ENCODE measurements at places on chromosomes 13 and 19.

GRCh38 chr13:107364658-107365057 is 796.7 kb upstream of the ARGLU1 start:
- DNase-seq = no peak

DNA sequence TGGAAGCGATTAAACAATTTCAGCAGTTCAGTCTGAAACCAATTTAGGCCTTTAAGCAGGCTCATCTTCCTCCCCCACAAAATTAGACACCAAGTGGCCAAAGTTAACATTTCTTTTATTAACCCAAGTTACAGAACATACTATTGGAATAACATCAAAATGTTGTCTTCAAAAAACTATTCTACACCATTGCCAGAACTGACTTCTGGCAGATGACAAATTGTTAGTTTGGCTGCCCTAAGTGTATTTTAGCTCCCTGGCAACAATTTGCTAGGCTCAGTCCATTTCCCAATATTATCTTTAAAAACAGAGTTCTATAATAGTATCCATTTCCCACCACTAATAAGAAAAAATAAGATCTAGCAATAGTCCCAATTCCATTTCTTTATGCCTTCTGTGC is 107.8 kb downstream of the SGCG start:
- no peak for DNase-seq

DNA sequence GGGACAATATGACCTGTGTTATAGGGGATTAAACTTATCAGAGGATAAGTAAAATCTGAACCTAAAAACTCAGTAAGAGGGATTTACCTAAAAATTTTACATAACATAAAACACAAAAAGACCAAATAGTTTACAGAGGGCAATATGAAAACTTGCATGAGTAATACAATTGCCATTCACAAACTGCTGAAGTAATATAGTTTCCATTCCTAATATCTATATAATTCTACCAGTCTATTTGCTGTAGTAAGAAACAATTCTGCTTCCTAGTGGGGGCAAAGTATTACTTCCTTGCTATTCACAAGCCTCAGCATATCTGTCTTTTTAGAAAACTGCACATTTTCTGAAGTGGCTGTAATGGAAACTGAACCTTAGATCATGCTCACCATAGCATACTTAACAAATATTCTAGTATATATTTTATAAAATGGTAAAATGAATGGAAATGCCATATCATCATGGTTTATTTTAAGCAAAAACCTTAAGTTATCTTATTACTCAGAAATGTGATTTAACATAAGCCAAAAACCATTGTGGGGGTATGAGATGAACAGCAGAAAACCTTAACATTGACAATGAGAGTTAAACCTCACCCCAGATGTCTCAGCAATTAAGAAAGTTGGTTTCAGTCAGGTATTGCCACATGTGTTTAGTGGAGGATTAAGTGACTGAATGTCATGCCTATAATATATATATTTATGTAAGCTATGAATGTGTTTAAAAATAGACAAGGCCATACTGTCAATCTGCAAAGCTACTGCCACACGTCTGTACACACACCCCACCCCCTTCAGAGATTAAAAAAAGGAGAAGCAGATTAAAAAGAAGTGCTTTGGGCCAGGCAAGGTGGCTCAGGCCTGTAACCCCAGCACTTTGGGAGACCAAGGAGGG is 136.8 kb downstream of the MIPEP start:
- no peak for DNase-seq

- no peak for DNase-seq
These were observed 41.5 kb downstream of the PTPRS start for GRCh38 chr19:5299137-5299536.

All from NCI-H1105 (cell line).